Upper lobe of left lung (tissue), 6 donors: ENCODE measurements at places on chromosomes 5 and 9. TPM values are rescaled to one million over a fixed set of nuclear protein-coding genes. Genes with fewer than 3 reads are reported as not detected.

DNA sequence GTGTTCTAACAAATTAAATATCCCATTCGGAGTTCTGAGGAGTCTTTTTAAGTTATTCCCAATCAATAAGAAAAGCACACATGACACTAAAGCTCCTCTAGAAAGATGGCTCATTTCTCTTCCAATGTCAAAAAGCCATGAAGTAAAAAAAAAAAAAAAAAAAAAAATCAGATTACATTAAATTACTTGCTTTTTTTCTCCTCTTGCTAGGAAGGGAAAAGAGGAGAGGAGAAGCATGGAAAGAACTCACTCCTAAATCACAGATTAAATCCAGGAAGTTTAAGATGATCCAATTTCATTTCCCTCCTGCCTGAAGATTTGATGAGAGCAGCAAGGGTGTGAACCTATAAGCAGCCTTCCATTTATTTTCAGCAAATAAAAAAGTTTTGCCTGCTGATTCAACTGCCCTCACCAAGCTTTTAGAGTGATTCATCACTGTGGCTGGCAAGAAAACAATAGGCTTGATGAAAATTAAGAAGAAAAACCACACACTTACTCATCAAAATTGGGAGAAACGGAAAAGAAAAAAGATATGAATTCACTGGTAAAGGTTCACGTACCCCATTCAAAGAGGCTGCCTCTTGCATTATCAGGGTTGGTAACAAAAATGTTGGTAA is 19.7 kb downstream of the MYO10 start:
- H3K27me3 ChIP-seq = no peaks in the 10 kb centered on the region
- DNase-seq = no peak
- peaks cover 12% of the 10 kb centered on the region for H3K4me1 ChIP-seq
- no peak overlapping the region for H3K4me3 ChIP-seq
- no peaks in the 10 kb centered on the region for H3K36me3 ChIP-seq
- no peak overlapping the region for H3K27ac ChIP-seq

DNA sequence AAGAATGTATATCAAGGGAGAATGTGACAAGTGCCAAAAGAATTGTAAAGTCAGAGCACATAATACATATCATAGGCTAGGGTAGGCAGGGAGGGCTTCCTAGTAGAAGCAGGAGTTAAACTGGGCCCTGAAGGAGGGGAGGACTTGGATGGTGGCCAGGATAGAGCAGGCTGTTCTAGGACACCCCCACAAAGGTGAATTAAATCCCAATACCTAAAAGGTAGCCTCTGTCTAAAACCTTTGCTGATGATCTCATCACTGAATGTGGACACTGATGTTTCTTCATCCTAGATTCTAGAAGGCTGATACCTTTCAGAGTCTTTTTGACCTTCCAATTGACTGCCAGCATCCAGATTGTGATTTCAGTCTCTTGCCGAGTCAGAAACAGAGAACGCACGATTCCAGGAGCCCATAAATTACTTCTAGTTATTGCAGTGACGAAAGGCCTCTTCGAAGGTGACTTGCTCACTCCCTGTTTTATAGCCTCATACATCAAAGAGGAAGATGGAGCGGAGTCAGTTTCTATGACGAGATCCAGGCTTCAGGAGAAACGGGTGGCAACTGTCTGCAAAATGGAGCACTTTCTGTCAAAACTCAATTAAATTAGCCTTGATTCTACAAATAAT is 43.2 kb downstream of the KIF4B start:
- no peak for DNase-seq
- H3K4me1 ChIP-seq = no peaks in the 10 kb centered on the region
- no peaks in the 10 kb centered on the region for H3K27me3 ChIP-seq
- H3K27ac ChIP-seq = no peak overlapping the region
- H3K4me3 ChIP-seq = no peak overlapping the region

- no peak overlapping the region for H3K27ac ChIP-seq
- H3K36me3 ChIP-seq = no peaks in the 10 kb centered on the region
- H3K27me3 ChIP-seq = no peaks in the 10 kb centered on the region
- H3K4me3 ChIP-seq = no peak overlapping the region
- no peaks in the 10 kb centered on the region for H3K4me1 ChIP-seq
- no peak for DNase-seq
Observed at GRCh38 chr9:114571391-114571790, 16.2 kb upstream of the ATP6V1G1 start.

DNA sequence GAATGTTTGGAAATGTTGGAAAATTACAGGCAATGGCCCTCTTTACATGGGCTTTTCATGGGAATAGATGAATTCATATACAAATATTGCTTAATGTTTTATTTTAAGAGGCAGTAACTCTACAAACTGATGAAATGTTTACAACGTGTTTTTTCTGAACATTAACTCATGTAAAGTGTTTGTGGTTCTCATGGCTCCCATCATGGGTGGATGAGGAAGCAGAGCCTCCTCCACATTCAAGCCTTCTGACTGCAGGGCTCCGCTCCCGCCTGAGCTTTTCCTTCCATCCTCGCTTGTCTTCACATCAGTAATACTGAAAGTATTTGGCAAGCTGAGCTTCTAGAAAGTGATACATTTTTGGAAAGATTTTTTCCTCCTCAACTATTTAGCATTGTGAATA is 204.2 kb downstream of the ARHGAP26 start:
- no peak overlapping the region for H3K4me3 ChIP-seq
- peaks cover 8% of the 10 kb centered on the region for H3K4me1 ChIP-seq
- no peaks in the 10 kb centered on the region for H3K27me3 ChIP-seq
- H3K36me3 ChIP-seq = no peaks in the 10 kb centered on the region
- DNase-seq = no peak

- H3K4me1 ChIP-seq = no peaks in the 10 kb centered on the region
- H3K27me3 ChIP-seq = no peaks in the 10 kb centered on the region
- no peak for DNase-seq
- H3K36me3 ChIP-seq = no peaks in the 10 kb centered on the region
- H3K27ac ChIP-seq = no peak overlapping the region
- H3K4me3 ChIP-seq = no peak overlapping the region
Observed at GRCh38 chr5:145437627-145438026, 397.5 kb downstream of the PRELID2 start.

DNA sequence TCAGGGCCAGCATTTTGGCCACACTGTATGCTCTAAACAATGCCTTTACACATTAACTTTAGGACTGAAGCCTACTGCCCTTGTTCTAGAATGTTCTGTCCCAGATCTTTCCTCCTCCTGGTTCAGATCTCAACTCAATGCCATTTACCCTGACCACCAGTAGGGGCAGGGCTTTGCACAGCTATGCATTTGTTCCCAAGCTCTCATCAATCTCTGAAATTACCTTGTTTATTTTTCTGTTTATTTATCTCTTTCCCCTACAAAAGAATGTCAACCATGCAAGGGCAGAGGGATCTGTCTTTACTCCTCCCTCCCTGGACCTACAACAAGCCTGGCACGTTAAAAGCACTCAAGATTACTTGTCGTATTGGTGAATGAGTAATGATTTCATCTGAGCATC is 612.9 kb downstream of the BNC2 start:
- no peaks in the 10 kb centered on the region for H3K36me3 ChIP-seq
- no peak overlapping the region for H3K4me3 ChIP-seq
- H3K27ac ChIP-seq = no peak overlapping the region
- no peak for DNase-seq

DNA sequence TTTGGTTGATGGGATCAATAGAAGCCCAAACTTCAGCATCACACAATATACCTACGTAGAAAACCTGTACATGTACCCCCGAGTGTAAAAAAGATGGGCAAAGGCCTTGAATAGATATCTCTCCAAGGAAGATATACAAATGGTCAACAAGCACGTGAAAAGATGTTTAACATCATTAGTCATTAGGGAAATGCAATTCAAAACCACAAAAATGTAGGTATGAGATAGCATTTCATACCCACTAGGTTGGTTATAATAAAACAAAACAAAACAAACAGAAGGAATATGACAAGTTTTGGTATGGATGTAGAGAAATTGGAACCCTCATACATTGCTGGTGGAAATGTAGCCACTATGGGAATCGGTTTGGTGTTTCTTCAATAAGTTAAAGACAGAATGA is 33.1 kb upstream of the PPARGC1B start:
- no peak overlapping the region for H3K4me3 ChIP-seq
- no peaks in the 10 kb centered on the region for H3K27me3 ChIP-seq
- H3K36me3 ChIP-seq = no peaks in the 10 kb centered on the region
- no peak overlapping the region for H3K27ac ChIP-seq

Gene SPATA31D4
- total RNA-seq = not detected

Gene TRIM52
- 12.3 TPM for total RNA-seq
